Bladder microvascular endothelial cell (primary cell): ENCODE measurements at places on chromosomes 12 and 14. TPM values are rescaled to one million over a fixed set of nuclear protein-coding genes. Genes with fewer than 3 reads are reported as not detected.

Gene IKBIP
- total RNA-seq = 35.4 and 39.5 TPM in 2 replicates

Gene LPAR5
- total RNA-seq = not detected in 2 replicates

Gene C12orf50
- total RNA-seq = not detected in 2 replicates

Gene KRT72
- not detected in 2 replicates for total RNA-seq

Gene ARHGAP9
- under 0.01 TPM in 1 of 2 replicates, not detected in the other for total RNA-seq

Gene SSPN
- under 0.01 and 1.2 TPM in 2 replicates for total RNA-seq

Gene PIK3C2G
- total RNA-seq = under 0.01 and 5.7 TPM in 2 replicates

Gene OTX2
- not detected in 2 replicates for total RNA-seq

Gene PTHLH
- 0.25 TPM in 1 of 2 replicates, not detected in the other for total RNA-seq

Gene NXPH4
- total RNA-seq = under 0.01 TPM in 1 of 2 replicates, not detected in the other

Gene KRT83
- not detected in 2 replicates for total RNA-seq

Gene YARS2
- total RNA-seq = 30.1 and 42.0 TPM in 2 replicates

Gene CLEC4C
- total RNA-seq = not detected in 2 replicates

Gene KRT6A
- 0.76 and 0.97 TPM in 2 replicates for total RNA-seq

Gene SLC7A8
- total RNA-seq = not detected in 2 replicates

Gene KLRB1
- not detected in 2 replicates for total RNA-seq

Gene TMTC2
- total RNA-seq = 3.2 and 30.8 TPM in 2 replicates

Gene WBP11
- 10.0 and 22.7 TPM in 2 replicates for total RNA-seq

Gene RAPGEF3
- 39.3 and 67.5 TPM in 2 replicates for total RNA-seq

Gene SRRM4
- not detected in 2 replicates for total RNA-seq

Gene RDH5
- 0.97 and 1.6 TPM in 2 replicates for total RNA-seq

Gene FSCB
- not detected in 2 replicates for total RNA-seq

Gene POTEM
- total RNA-seq = not detected in 2 replicates

Gene WIF1
- total RNA-seq = not detected in 2 replicates
